ENCODE measurements at places on chromosomes 11 and 22. TPM values are rescaled to one million over a fixed set of nuclear protein-coding genes. Genes with fewer than 3 reads are reported as not detected.

GRCh38 chr22:32050678-32051515, 7.8 kb downstream of the SLC5A1 start:
- DNase-seq: peak; percentile 19
- no peak overlapping the region for H3K4me3 ChIP-seq
- H3K27me3 ChIP-seq: no peaks in the 10 kb centered on the region
- no peaks in the 10 kb centered on the region for H3K36me3 ChIP-seq
- no peak overlapping the region for H3K27ac ChIP-seq

GRCh38 chr11:58075781-58076180, 45.0 kb downstream of the OR6Q1 start:
- H3K4me3 ChIP-seq: no peak overlapping the region
- H3K27me3 ChIP-seq: no peaks in the 10 kb centered on the region

GRCh38 chr11:115425250-115425649, 79.0 kb downstream of the CADM1 start:
- no peaks in the 10 kb centered on the region for H3K27me3 ChIP-seq
- H3K36me3 ChIP-seq: no peaks in the 10 kb centered on the region
- H3K4me1 ChIP-seq: no peaks in the 10 kb centered on the region

The KCNQ1 gene
- 12.8 TPM for total RNA-seq

The NCAM1 gene
- total RNA-seq: 13.8 TPM

DNA sequence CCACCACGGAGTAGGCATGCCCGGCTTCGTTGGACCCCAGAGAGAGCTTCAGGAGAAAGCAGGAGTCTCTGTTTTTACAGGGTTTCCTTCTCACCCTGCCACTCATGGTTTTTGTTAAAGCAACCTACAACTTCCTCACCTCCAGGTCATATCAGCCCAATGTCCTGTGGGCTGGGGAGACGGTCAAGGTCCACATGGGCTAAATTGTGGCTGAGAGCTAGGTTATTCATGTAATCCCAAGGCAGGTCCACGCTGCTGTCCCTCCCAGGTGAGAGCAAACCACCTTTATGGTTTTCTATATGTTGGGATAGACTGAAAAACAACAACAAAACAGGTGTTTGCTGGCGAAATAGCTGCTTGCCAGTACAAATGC, 19.5 kb downstream of the TSPAN32 start:
- no peaks in the 10 kb centered on the region for H3K4me1 ChIP-seq
- no peak overlapping the region for H3K4me3 ChIP-seq
- no peaks in the 10 kb centered on the region for H3K36me3 ChIP-seq
- DNase-seq: no peak
- H3K27me3 ChIP-seq: no peaks in the 10 kb centered on the region
- H3K27ac ChIP-seq: no peak overlapping the region

Data from testis (tissue), 5 donors.